ENCODE measurements at places on chromosomes 12 and 14.

GRCh38 chr12:111556676-111557075 is 42.4 kb downstream of the ATXN2 start:
- DNase-seq: no peak

DNA sequence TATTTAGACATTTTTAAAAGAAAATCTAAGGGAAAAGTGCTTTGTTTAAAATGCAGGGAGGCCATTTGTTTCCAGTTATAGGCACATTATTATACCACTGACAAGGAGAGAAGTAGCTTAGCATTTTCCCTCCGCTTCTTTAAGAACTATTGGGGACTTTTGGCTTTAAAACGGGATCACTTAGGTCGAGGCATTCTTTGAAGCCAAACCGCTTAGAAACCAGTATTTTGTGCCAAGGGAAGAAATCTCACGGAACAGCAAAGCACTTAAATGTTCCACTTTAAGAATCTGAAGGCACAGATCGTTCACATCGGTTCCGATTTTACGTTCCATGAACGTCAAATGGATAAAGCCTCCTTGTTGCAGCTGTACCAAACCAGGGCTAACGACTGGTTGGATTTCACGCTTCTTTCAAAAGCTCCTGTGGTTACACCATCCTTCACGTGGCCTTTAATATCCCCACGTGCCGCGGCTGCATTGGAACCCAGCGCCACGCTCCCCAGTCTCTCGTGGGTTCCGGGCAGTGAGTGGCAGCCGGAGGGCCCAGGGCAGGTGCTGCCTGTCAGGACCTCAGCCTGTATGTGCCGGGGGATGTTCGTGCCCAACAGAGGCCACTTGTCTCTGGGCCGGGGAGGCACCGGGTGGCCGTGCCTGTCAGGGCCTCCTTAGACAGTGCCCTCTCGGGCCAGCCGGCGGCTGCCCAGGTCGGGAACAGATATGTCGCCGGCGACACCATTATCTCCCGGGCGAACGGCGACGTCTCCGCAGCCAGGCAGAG is 195.4 kb downstream of the KIF26A start:
- no peak for DNase-seq

GRCh38 chr14:38502239-38502638 is 246.3 kb upstream of the CLEC14A start:
- DNase-seq: no peak

GRCh38 chr14:77206877-77207389 is 25.3 kb downstream of the TMEM63C start:
- no peak for DNase-seq

GRCh38 chr12:28050606-28051005 is 78.1 kb upstream of the PTHLH start:
- no peak for DNase-seq

- no peak for DNase-seq
Measured at GRCh38 chr12:77685112-77685511, 145.6 kb upstream of the NAV3 start.

DNA sequence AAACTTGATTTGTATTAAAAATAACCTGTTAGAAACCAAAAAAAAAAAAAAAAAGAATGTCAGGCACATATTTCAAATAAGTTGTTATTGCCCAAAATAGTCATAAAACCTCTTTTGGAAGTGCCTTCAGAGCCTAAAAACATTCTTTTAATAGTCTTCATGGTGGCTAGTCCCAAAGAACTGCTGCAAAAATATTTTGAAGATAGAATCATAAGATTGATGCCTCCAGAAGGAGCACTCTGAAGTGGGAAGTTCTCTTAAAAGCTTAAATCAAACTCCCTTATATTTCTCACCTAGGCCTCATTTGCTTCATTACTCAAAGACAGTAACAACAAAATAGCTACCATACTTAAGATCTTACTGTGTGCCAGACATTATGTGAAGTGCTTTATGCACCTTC is 27.2 kb upstream of the NT5DC3 start:
- no peak for DNase-seq

GRCh38 chr12:108757856-108758255 is 26.5 kb upstream of the CORO1C start:
- no peak for DNase-seq

Measured in stimulated activated CD8-positive, alpha-beta memory T cell treated with anti-CD3 and anti-CD28 coated beads, Interleukin-2, amount 100 ng/mL, for 48 hours (primary cell).